ENCODE measurements at places on chromosomes 7 and 10.

- DNase-seq, result no peak
Observed at GRCh38 chr7:76282344-76283253, 19.9 kb upstream of the HSPB1 start.

GRCh38 chr7:156178214-156178613, 366.0 kb upstream of the SHH start:
- DNase-seq, result no peak

- DNase-seq, result no peak
Observed at GRCh38 chr10:90621577-90621976, 236.3 kb downstream of the HTR7 start.

GRCh38 chr7:109898-110556, 82.3 kb upstream of the FAM20C start:
- no peak for DNase-seq

DNA sequence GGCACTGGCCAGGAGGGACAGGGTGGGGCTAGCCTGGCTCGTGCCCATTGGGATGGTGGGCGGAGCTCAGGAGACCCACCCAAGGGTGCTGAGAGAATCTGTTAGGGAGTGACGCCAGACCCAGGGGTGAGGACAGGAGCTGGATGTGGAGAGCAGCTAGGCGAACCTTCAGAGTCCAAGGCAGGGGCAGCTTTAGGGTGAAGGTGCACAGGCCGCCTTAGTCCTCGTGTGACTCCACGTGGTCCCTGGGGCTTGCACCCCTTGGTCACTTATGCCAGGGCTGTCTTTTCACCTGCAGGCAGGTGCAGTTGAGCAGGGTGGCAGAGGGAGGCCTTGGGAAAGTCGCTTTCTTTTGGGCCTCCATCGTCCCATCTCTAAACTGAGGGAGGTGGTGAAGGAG, 4.3 kb downstream of the RAMP3 start:
- no peak for DNase-seq

- DNase-seq, result no peak
Observed at GRCh38 chr10:71077796-71078453, 134.4 kb upstream of the UNC5B start.

GRCh38 chr10:36157486-36157885, 515.4 kb upstream of the FZD8 start:
- no peak for DNase-seq

GRCh38 chr10:88091490-88092061, 228.2 kb downstream of the PTEN start:
- DNase-seq, result no peak

GRCh38 chr10:75137533-75138438, 26.3 kb downstream of the SAMD8 start:
- no peak for DNase-seq

GRCh38 chr7:52565974-52566373, 469.5 kb upstream of the POM121L12 start:
- no peak for DNase-seq

DNA sequence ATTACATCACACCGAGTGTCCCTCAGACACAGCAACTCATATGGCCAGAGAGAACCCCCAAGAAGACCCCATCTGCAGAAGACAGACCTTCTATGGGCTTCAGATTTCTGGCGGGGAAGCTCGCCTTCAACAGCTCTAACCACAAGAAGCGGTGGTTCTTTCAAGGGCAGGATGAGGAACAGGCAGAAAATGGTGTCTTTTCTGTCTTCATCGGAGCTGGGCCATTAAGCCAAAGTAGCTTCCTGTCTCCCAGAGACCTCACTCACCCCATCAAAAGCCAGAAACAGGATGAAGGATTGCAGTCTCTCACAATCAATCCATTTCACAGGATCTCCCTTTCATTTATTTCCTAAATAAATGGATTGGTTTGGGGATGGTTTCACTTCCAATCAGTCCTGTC, 149.1 kb downstream of the HERPUD2 start:
- DNase-seq, result no peak

GRCh38 chr10:50992356-50992901, 81.9 kb upstream of the PRKG1 start:
- DNase-seq, result no peak

Data from NCI-H1930 (cell line).